ENCODE measurements at places on chromosomes 4 and X.
A peak's percentile ranks its signal among the peaks of the same experiment; 100 is the strongest.

- H3K36me3 ChIP-seq, result no peaks in the 10 kb centered on the region
- no peaks in the 10 kb centered on the region for H3K4me1 ChIP-seq
- H3K27me3 ChIP-seq, result no peaks in the 10 kb centered on the region
- no peak for DNase-seq
Observed at GRCh38 chr4:141599853-141600252, 36.5 kb upstream of the IL15 start.

DNA sequence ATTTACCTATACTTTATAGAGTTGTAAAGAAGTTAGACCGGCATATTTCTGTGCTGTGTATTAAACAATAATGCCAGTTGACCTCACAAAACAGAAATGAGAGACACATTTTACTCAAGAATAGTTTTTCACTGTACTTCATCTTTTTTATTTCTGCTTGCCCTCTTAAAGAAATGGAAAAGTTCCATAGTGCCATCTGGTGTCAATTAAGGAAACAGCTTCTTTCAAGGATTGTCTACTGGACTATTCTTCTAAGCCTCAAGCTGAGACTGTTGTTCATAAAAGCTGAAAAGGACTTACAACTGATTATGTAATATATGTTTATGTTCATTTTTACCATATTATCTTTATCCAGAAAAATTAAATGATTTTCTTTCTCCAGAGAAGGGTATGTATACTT is 1523.7 kb downstream of the ARAP2 start:
- no peak overlapping the region for H3K27ac ChIP-seq
- no peak for DNase-seq
- H3K36me3 ChIP-seq, result no peaks in the 10 kb centered on the region
- no peaks in the 10 kb centered on the region for H3K4me1 ChIP-seq
- no peaks in the 10 kb centered on the region for H3K27me3 ChIP-seq

DNA sequence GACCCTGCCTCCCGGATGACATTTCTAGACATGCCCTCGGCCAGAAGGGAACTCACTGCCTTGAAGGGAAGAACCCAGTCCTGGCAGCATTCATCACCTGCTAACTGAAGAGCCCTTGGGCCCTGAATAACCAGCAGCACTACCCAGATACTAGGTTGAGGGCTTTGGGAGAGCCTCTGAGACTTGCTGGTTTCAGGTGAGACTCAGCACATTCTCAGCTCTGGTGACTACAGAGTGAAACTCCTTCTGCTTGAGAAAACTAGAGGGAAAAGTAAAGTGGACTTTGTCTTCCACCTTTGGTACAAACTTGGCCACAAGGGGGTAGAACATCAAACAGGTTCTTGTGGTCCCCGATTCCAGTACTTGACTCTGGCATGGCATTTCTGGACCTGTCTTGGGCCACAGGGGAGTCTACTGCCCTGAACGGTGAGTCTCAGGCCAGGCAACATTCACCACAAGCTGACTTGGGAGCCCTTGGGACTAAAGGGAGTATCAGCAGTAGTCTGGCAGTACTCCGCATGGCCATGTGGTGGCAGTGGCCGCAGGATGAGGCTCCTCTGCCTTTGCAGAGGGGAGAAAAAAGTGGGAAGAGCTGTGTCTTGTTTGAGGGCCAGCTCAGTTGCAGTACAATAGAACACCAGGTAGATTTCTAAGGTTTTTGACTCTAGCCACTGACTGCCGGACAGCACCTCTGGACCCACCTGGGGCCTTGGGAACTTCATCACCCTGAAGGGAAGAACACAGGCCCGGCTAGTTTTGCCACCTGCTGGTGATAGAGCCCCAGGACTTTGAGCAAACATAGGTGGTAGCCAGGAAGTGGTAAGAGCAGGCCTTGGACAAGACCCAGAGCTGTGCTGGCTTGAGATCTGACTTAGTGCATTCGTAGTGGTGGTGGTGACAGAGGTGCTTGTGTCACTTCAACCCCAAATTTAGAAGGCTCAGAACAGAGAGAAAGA is 414.8 kb downstream of the OPHN1 start:
- DNase-seq, result peak; percentile 68
- H3K27ac ChIP-seq, result no peak overlapping the region
- peaks cover 7% of the 10 kb centered on the region for H3K36me3 ChIP-seq

DNA sequence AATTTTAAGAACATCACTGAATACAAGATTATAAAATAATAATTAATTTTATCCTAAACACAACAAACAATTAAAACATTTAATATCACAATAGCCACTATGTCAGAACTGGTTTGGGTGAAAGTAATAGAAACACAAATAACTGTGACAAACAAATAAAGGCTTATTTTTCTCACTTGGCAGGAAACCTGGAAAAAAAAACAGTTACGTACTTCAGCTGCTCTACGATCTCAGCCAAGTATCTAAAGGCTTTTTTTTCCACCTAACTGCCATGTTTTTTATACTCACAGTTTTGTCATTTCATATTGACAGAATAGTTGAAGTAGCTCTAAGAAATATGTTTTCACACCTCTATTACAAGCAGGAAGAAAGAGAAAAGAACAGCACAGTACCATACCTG is 284.8 kb upstream of the INTU start:
- no peak for DNase-seq
- H3K4me3 ChIP-seq, result no peak overlapping the region
- H3K36me3 ChIP-seq, result no peaks in the 10 kb centered on the region
- no peaks in the 10 kb centered on the region for H3K27me3 ChIP-seq
- no peaks in the 10 kb centered on the region for H3K4me1 ChIP-seq

GRCh38 chr4:144572660-144573059 is 73.3 kb upstream of the HHIP start:
- no peaks in the 10 kb centered on the region for H3K27me3 ChIP-seq
- peak; percentile 42 for DNase-seq
- H3K27ac ChIP-seq, result no peak overlapping the region
- H3K4me3 ChIP-seq, result no peak overlapping the region

DNA sequence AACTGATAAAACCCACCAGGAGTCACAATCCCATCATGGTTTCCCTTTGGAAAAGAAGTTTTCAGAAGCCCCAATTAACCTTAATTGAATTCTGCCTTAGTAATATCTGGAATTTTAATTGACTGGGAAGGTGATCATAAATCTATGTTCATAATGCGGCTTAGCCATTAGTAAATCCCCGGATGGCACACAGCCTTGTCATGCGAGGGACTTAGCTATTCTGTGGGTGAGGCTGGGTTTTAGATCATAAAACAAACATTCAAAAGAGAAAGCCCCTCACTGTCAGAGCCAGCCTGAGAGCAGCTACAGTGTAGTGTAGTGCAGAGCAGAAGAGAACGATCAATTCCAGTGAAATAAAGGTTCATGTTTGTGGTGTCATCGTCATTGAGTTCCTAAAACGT is 124.0 kb upstream of the NOCT start:
- peaks cover 10% of the 10 kb centered on the region for H3K4me1 ChIP-seq
- no peak overlapping the region for H3K4me3 ChIP-seq
- H3K36me3 ChIP-seq, result peaks cover 4% of the 10 kb centered on the region
- no peak for DNase-seq

GRCh38 chr4:79413886-79414285 is 5.9 kb upstream of the GK2 start:
- no peak overlapping the region for H3K27ac ChIP-seq
- H3K36me3 ChIP-seq, result no peaks in the 10 kb centered on the region
- no peaks in the 10 kb centered on the region for H3K27me3 ChIP-seq
- H3K4me3 ChIP-seq, result no peak overlapping the region

GRCh38 chrX:43750248-43750676 is 94.2 kb downstream of the MAOA start:
- H3K36me3 ChIP-seq, result peaks cover 5% of the 10 kb centered on the region
- no peak overlapping the region for H3K27ac ChIP-seq
- no peaks in the 10 kb centered on the region for H3K27me3 ChIP-seq

DNA sequence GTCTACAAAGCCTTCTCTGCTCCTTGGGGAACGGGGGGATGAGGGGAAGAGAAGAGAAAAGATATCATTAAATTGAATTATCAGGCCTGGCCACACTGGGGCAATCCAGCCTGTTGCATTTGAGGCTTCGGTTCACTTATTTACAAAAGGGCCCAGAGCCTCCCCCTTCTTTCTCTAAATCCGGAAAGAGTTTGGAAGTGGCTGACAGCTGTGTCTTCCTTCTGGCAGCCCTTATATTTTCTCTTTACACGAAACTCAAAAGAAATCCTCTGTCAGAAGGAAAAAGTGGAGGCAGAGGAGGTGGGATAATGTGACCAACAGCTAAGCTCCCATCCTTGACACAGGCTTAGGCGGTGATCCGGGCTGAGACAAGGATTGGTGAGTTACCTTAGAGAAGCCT is 158.3 kb upstream of the TAPT1 start:
- H3K27me3 ChIP-seq, result no peaks in the 10 kb centered on the region
- H3K36me3 ChIP-seq, result no peaks in the 10 kb centered on the region
- DNase-seq, result no peak
- H3K4me1 ChIP-seq, result no peaks in the 10 kb centered on the region
- H3K4me3 ChIP-seq, result no peak overlapping the region

DNA sequence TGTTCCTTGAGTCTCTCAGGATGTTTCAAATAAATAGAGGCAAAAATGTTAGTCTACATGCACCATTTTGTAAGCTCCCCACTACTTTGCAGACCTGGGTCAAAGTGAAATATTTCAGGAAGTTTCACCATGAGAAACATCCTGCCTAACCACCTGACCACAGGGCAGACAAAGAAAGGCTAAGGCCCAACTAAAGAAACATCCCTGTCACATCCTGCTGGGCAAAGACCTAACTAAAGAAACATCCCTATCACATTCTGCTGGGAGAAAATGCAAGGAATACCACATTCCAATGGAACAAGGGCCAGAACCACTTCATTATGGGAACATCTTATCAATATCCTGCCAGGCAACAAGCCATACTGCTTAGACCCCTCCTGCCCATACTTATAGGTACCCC is 1303.4 kb downstream of the TECRL start:
- no peak overlapping the region for H3K27ac ChIP-seq
- no peaks in the 10 kb centered on the region for H3K27me3 ChIP-seq
- H3K4me3 ChIP-seq, result no peak overlapping the region
- H3K4me1 ChIP-seq, result no peaks in the 10 kb centered on the region
- peaks cover 9% of the 10 kb centered on the region for H3K36me3 ChIP-seq
- peak; percentile 26 for DNase-seq

DNA sequence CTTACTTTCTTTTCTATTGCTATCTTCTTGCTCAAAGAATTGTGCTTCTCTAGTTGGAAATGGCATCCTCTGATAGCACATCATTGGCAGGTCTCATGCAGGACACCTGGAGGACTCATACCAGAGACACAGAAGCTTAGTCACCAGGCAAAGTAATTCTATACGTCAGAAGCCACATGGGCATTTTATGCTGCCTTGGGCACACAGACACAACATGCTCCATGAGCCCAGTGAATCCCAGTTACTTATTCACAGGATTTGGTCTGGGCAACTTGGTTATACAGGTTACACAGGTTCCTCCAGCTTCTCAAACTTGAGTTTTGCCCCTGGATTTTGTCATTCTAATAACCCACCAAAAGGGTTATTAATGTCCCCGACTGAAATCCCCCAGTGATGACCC is 7.1 kb downstream of the RASSF6 start:
- H3K27me3 ChIP-seq, result no peaks in the 10 kb centered on the region
- no peak overlapping the region for H3K27ac ChIP-seq
- no peak for DNase-seq
- no peak overlapping the region for H3K4me3 ChIP-seq
